Foreskin fibroblast (primary cell): ENCODE measurements at places on chromosomes 16 and 17.

- DNase-seq: no peak
Observed at GRCh38 chr17:45836047-45837044, 8.3 kb upstream of the SPPL2C start.

GRCh38 chr17:55487695-55488432, 23.4 kb downstream of the SMIM36 start:
- peak; percentile 44 for DNase-seq

GRCh38 chr17:77498791-77499698, 358.3 kb downstream of the SEC14L1 start:
- no peak for DNase-seq

GRCh38 chr17:14015271-14015670, 54.0 kb upstream of the COX10 start:
- DNase-seq: no peak

GRCh38 chr17:67436233-67436632, 59.2 kb downstream of the PITPNC1 start:
- DNase-seq: no peak

- DNase-seq: no peak
Observed at GRCh38 chr17:37827905-37828650, 83.2 kb upstream of the HNF1B start.

GRCh38 chr17:10613775-10614513, 43.2 kb downstream of the MYH3 start:
- peak; percentile 58 for DNase-seq

GRCh38 chr17:69485251-69485661, 70.8 kb downstream of the MAP2K6 start:
- DNase-seq: no peak

GRCh38 chr17:61065263-61065773, 334.3 kb upstream of the TBX2 start:
- DNase-seq: peak; percentile 49

GRCh38 chr16:11575223-11575589, 11.5 kb downstream of the LITAF start:
- DNase-seq: no peak

GRCh38 chr17:17350491-17351355, 47.5 kb downstream of the NT5M start:
- peak; percentile 35 for DNase-seq

- no peak for DNase-seq
Observed at GRCh38 chr16:77549876-77550275, 115.0 kb upstream of the ADAMTS18 start.

DNA sequence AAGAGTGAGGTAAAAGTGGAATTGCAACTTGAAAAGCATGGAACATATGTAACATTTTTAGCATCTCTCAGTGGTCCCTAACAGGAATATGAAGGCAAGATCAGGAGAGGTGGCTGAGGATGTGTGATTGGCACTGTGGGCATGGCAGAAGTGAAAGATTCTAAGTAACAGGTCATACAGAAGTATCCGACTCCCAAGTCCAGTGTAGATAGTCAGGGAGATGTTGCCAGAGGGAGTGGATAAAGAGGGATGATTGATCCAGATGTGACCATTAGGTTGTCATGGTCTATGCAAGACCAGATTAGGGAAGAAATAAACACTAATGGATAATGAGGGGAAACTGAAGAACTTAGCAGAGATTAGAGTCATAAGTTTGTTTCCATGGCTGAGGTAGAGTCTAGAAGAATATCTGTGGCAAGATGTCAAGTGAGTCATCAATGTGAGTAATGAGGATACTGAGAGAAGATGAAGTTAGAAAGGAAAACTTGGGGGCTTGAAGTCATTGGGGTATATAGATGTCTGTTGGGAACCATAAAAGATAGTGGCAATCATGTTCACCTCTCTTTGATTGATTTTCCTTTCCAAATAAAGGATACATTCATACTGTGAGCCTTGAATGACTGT, 23.9 kb upstream of the CAPNS2 start:
- peak; percentile 53 for DNase-seq

- no peak for DNase-seq
Observed at GRCh38 chr17:70166615-70167014, 2.7 kb upstream of the KCNJ2 start.

DNA sequence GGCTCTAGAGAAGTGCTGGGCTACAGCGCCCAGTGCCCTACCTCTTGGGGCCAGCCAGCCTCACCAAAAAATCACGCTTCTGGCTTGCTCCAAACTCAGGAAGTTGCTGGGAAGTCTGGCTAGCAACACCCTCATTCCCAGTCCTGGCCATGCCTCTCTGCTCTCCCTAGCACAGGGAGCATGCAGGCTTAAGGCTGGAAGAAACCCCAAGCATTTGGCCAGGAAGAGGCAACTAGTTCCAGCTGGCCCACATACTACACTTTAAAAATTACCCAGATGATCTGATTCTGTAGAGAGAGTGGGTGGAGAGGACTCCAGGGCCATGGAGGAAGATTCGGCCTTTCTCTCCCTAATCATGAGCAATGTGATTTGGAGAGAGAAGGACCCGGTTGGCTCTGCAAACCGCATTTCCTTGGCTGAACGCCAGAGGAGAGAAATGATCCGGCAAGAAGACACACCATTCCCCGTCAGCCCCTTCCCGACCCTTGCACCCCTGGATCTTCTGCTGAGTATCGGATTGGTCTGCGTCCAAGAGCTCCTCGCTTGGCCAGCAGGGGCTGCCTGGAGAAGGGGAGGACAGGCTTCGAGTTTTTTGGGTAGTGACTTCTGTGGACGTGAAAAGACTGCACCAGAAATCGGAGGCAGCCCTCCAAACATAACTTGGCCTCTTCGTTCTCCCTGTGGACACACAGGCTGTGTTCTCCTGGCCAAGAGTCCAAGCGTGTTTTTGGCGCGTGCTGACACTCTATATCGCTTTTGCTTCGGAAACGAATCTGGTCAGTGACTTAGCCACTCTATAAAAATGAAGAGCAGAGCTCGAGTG, 406.3 kb downstream of the WWOX start:
- no peak for DNase-seq

- no peak for DNase-seq
Observed at GRCh38 chr17:78922816-78923498, 2.2 kb downstream of the TIMP2 start.

GRCh38 chr17:44065668-44066203, 735 bp downstream of the LSM12 start:
- DNase-seq: no peak

GRCh38 chr17:67239597-67239996, 5.4 kb downstream of the HELZ start:
- peak; percentile 63 for DNase-seq

DNA sequence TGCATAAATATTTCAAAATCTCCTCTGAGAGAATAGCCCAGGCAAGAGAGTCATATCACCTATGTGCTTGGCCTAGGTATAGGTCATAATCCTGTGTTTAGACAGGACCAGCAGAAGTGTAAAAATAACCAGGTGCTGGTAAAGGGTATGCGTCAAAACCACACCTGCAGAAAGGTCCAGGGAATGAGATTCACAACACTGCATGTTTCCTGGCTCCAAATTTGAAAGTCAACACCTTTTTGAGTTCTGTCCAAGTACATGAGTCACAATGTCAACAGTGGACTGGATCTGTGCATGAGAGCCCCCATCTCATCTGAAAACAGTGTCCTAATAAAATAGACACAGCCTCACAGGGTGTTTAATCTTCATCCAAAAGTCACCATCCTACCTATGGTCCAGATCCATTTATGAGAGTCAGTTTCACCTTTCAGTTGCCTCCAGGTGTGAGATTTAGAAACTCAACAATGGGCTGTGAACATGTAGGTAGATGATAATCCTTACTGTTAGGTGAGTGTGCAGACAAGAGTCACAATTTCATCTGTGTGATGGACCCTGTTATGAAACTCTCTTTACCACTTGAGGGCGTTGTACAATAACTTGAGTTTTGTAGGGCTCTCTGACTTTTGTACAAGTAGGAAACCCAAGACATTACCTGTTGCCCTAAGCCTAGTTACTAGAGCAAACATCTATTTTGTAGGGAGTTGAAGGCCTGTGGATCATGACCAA, 2100.7 kb downstream of the TP53TG3F start:
- DNase-seq: no peak

DNA sequence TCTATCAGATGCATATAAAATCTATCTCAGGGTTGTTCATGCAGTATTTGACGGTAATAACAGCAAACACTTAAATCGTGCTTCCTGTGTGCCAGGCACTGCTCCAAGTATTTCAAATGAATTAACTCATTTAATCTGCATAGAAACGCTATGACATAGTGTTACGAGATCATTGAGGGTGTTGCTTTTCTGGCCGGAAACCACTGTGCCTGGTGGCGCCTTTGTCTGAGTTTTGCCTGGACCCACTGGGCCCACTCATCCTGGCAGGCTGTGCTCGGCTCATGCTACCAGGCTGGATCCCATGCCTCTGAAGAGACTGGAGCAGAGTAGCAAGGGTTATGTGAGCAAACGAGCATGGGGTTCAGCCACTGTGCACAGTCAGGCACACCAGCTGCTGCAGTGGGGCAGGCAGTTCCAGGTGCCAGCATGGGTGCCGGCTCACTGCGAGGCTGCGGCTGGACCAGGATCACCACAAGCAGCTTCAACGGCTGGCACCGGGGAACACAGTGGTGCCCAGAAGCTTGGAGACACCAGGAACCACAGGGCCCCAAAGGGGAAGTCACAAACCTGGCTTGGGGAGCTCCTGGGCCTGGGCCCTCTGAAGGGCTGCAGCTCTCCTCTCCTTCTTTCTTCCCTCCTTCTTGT, 45.9 kb upstream of the CLEC19A start:
- DNase-seq: no peak

DNA sequence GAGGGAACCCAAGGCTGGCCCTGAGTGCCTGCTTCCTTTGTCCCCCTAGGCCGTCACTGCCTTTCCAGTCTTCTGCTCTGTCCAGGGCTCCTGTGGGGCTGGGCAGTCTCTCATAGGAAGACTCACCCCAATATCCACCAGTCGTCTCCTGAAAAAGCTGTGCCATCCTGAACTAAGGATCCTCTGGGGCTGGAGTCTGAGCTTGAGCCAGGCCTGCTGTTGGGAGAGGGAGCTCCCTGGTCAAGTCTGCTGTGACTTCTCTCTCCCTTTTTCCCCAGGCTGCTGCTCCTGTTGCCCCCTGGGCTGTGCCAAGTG, 963 bp downstream of the MT1H start:
- DNase-seq: no peak
